ENCODE measurements at places on chromosomes 13 and 19.

- no peak for DNase-seq
These were observed 24.8 kb downstream of the ADPRHL1 start for GRCh38 chr13:113428469-113428865.

- no peak for DNase-seq
These were observed 59.2 kb downstream of the SIPA1L3 start for GRCh38 chr19:37966211-37966661.

DNA sequence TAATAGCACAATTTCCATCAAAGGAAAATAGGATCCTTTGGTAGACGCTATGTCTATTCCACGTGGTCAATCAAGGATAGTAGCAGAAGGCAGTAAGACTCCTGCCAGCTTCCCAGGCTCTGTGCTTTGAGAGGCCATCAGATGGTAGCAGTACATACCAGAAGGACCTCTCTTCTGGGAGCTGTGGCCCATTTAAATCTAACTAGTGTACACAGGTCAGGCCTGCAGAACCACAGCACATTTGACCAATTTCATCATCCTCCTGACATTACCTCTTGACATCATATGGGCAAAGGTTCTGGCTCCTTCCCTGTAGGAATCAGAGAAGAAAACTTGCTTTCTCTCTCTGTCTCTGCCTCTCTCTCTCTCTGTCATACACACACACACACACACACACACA is 229.6 kb upstream of the HTR2A start:
- peak; percentile 54 for DNase-seq

GRCh38 chr13:48159826-48160225 is 64.9 kb upstream of the MED4 start:
- DNase-seq = no peak

GRCh38 chr13:49607761-49608160 is 20.5 kb upstream of the ARL11 start:
- DNase-seq = no peak

- peak; percentile 79 for DNase-seq
These were observed 2.0 kb upstream of the RNF126 start for GRCh38 chr19:664913-665443.

DNA sequence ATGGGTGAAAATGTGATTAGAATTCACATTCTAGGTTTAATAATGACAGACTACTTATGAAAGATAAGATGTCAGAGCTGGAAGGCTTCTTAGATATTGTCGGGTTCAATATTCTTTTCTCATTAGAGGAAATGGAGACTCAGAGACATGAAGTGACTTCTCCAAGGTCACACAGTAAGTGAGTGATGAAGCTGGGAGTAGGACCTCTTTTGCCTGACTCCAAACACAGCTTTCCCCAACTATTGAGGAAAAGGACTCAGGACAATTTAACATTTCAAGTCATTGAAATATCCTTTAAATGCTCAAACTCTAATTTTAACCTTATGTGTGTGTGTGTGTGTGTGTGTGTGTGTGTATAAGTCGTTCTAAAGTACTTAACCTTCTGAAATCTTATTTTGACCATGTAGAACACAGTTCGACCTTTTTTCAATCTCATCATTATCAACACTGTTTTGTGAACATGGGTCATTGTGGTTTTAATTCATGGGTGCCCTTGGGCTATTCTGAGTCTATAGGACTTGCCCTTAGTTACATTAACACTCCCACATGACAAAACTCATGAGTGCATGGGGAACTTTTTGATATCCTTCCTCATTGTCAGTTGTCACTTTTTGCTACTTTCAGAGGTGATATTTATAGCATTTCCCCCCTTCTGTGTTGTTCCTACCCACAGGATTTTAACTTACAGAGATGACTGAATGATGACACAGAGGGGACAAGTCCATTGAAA is 53.0 kb downstream of the LRCH1 start:
- no peak for DNase-seq

DNA sequence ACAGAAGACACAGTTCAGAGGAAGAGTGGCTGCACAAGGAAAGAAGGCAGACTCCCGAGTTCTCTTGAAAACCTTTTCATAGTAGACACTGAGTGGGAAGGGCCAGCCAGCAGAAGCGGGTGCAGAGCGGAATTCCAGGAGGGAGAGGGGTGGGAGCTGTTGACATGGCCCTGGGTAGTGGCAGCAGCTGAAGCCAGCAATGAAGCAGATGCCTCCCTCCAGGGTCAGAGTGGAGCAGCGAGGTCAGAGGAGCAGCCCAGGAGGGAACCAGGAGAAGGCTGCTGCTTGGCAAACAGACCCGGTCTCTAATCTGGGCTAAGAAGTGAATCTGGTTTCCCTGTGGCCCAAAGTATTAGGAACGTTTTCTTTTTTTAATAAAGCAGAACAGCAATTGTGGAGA is 73.9 kb upstream of the SPATA13 start:
- no peak for DNase-seq

GRCh38 chr19:44024900-44025216 is 321 bp upstream of the ZNF222 start:
- no peak for DNase-seq

DNA sequence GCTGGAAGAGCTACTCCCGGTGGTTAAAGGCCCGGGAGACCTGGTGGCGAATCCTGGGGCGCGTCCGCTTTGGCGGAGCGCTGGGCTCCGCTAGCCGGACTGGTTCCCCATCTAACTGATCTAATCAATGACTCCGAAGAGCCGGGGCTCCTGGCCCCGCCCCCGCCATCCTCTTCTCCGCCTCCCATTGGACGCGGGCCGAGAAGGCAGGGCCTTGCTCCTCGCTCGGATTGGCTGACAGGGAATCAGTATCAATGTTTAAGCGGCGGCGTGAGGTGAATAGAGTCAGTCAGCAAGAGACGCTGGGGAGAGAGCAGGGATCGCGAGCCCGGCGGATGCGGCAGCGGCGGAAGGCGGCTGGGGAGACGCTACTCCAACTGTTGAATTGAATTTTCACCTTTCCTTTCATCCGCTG is 1.7 kb upstream of the PCDH17 start:
- DNase-seq = peak; percentile 68

DNA sequence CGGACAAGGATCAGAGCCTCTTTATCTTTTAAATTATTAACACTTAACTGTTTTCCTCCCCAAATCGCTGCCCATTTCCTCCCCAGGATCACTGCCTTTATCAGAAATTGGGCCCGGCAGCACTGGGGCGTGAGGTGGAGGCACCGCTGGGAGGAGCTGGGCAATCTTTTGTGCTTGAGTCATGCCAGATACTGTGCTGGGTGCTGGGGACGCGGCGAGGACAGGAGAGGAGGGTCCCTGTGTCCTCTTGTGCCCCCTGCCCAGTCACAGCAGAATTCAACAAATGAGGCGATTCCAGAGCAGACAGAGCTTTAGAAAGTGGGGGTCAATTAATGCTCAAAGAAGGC is 347.8 kb downstream of the ZNF536 start:
- no peak for DNase-seq

DNA sequence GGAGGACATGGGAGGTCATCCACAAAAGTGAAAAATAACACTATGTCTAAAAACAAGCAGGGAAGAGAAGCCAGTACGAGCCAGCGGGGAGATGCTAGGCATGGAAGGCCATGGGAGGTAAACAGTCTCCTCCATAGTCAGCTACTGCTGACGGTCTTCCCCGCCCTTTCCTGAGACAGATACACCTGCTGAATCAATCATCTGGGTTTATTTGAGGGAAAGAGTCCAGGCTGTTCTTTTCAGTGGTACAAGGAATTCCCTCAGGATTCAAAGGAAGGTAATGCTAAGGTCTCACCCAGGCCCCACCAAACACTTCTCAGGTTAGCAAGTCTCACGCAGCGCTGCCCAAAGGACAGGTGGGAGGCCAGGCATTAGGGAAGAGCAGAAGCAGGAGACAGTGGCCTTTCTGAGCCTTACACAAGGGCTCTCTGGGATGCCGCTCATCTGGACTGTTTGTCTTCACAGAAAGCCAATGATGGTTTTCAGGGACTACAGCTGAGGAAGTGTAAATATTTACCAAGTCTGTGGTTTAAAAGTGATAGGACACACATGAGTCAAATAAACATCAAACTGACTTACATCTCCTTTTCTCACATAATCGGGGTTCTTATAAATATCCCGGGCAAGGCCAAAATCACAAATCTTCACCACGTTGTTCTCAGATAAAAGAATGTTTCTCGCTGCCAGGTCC is 173.9 kb downstream of the FLT1 start:
- no peak for DNase-seq

DNA sequence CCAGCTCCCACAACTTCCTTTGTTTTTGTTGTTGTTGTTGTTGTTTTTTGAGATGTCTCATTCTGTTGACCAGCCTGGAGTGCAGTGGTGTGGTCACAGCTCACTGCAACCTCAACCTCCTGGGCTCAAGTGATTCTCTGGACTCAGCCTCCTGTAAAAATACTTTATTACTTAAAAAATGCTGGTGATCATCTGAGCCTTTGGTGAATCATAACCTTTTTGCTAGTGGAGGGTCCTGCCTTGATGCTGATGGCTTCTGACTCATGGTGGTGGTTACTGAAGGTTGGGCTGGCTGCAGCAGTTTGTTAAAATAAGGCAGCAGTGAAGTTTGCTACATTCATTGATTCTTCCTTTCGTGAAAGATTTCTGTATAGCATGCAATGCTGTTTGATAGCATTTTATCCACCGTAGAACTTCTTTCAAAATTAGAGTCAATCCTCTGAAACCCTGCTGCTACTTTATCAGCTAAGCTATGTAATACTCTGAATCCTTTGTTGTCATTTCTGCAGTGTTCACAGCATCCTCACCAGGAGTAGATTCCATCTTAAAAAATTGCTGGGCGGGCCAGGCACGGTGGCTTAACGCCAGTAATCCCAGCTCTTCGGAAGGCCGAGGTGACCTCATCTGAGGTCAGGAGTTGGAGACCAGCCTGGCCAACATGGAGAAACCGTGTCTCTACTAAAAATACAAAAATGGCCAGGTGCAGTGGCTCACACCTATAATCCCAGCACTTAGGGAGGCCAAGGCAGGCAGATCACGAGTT is 18.0 kb downstream of the ARHGAP35 start:
- peak; percentile 62 for DNase-seq

DNA sequence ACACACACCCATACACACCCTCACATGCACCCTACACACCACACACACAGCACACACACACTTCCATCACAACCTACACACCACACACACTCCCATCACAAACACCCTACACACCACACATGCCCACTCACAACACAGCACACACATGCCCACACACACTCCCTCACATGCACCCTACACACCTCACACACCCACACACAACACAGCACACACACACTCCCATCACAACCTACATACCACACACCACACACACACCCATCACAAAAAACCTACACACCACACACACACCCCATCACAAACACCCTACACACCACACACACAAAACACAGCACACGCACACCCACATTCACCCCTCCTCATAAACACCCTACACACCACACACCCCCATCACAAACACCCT is 15.1 kb downstream of the PEPD start:
- DNase-seq = no peak

DNA sequence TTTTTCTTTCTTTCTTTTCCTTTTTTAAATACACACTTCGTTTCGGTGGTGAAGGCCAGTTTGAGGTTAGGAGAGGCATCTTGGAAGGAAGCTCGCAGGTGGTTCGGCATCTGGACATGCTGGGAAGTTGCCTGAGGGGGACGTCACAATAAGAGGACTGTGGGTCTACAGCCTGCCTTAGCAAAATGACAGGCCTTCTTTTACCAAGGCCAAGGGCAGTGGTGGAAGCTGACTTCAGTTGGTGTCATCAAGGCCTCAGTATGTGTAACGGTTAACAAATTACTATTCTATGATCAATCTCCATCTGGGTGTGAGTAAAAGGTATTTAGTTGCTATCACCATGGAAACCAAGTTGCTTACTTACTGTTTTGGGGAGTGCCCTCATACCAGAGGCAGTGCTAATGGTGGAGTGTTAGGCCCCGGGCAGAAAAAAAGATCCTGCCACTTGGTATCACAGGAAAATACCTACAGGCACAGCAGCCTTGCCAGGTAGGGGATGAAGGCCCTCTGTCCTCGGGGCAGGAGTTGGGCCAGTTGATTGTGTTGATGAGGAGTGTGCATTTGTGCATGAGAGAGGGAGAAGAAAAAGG is 10.3 kb downstream of the ACTN4 start:
- DNase-seq = peak; percentile 91

GRCh38 chr19:42436006-42436405 is 6.7 kb downstream of the CXCL17 start:
- DNase-seq = peak; percentile 53

DNA sequence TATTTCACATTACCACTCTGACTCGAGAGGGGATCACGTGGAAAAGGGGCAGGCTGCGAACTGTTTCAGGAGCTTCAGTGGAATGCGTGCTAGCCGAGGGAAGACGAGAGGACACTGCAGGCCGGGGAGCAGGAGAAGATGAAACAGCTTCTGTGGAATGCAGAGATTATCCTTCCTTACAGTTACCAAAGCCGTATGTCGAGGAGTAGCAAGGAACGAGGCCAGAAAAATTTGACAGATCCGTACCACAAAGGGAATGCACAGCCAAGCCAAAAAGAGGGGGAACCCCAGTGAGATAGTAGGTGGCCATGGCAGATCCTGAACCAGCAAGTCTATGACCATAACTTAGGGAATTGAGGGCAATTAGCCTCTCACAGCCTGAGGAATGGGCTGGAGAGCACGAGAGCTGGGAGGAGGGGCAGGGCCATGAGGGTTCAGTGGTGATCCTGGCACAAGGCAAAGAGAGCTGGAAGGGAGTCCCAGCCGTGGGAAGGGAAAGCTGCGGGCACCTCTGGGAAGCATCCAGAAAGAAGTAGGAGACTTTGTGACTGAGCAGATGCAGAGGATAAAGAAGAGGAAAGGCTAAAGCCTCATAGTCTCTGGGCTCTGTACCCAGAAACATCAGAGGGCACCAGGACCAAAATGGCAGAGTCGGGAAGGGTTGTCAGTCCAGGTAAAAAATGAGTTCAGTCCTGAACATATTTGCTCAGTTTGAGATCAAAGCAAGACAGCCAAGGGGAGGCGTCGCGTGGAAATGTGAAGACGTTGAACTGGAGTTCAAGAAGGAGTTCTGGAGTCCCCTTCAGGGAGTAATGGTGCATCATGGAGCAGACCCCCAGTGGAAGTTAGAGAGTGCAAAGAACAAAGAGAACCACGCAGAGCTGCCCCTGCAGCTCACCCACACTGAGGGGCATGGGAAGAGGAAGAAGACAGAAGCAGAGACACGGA is 5.1 kb downstream of the COL4A1 start:
- peak; percentile 75 for DNase-seq

DNA sequence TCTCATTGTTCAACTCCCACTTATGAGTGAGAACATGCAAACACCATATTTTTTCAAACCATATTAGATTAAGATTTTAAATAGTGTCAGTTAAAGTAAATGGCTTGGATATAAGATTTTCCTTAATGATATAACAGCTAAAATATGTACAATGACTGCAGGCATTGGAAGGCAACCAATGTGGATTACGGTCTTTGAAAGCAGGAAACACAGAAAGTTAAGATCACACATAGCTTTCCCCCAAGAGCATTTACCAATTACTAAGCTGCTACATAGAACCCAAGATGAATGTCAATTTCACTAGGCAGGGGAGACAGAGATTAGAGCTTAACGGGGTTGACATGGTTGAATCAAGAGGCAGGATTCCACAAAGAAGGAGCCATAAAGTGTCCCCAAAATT is 173.2 kb upstream of the TRPC4 start:
- DNase-seq = peak; percentile 14

- DNase-seq = no peak
These were observed 335.7 kb downstream of the RFC3 start for GRCh38 chr13:34153428-34154180.

- no peak for DNase-seq
These were observed 5.8 kb upstream of the DYRK1B start for GRCh38 chr19:39839678-39840327.
